Skeletal muscle tissue (tissue), 5 donors: ENCODE measurements at places on chromosomes 1 and 21. TPM values are rescaled to one million over a fixed set of nuclear protein-coding genes. Genes with fewer than 3 reads are reported as not detected.

MEAF6 gene
- 36.5 TPM for total RNA-seq

LIPI gene
- total RNA-seq = not detected

SELENON gene
- 9.9 TPM for total RNA-seq

SLC9C2 gene
- under 0.01 TPM for total RNA-seq

MROH9 gene
- total RNA-seq = not detected

MAN1C1 gene
- total RNA-seq = 6.3 TPM

ARHGAP29 gene
- 39.1 TPM for total RNA-seq

TFAP2E gene
- 0.52 TPM for total RNA-seq

LCK gene
- total RNA-seq = 2.1 TPM

WNT9A gene
- 2.1 TPM for total RNA-seq

SYT14 gene
- under 0.01 TPM for total RNA-seq

LCE1F gene
- total RNA-seq = not detected

ARMH1 gene
- total RNA-seq = 0.52 TPM

KCNK2 gene
- 2.6 TPM for total RNA-seq

CNIH3 gene
- 4.2 TPM for total RNA-seq

LCE2B gene
- total RNA-seq = not detected

TDRD10 gene
- total RNA-seq = 1.0 TPM

DCST1 gene
- total RNA-seq = not detected

ATP8B2 gene
- 23.0 TPM for total RNA-seq

MCM3AP gene
- 237 TPM for total RNA-seq

C1orf167 gene
- total RNA-seq = 6.8 TPM

TCP10L gene
- not detected for total RNA-seq

NPPA gene
- total RNA-seq = 4.2 TPM

AGBL4 gene
- total RNA-seq = under 0.01 TPM
